CD8-positive, alpha-beta T cell (primary cell): ENCODE measurements at places on chromosomes 16 and 17.

DNA sequence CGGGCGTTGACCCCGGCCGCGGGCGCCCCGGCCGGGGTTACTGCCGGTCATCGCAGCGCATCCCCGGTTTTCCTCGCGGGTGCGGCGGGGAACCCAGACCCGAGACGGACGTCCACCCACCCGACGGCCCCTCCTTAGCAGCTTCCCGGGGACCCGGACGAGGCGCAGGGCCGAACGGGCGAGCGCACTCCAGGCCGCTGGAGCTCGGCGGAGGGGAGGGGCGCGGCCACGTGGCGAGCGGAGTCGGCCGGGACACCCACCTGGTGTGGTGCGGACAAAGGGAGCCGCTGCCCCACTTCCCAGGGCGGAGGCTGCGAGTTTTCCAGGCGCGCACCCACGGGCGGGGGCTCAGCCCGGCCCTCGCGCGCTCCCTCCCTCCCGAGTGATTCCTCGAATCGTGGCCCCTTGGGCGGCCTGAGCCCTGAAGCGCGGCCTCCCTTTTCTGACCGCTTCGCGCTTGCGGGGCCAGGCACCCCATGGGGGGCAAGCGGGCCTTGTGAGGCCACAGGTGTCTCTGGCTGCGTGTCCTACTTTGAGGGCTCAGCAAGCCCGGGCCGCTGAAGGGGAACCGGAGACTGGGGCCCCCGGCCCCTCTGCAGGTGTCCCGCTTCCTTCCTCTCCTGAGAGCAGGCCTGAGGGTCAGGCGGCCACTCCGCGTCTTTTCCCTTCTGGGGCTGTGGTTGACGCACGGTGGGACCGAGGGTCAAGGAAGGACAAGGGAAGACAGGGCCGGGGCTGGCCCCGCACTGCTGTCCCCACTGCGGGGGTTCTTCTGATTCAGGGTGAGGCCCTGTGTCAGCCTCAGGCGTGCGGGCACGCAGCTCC lies 1.1 kb upstream of the FASN start:
- peak; percentile 37 for DNase-seq

DNA sequence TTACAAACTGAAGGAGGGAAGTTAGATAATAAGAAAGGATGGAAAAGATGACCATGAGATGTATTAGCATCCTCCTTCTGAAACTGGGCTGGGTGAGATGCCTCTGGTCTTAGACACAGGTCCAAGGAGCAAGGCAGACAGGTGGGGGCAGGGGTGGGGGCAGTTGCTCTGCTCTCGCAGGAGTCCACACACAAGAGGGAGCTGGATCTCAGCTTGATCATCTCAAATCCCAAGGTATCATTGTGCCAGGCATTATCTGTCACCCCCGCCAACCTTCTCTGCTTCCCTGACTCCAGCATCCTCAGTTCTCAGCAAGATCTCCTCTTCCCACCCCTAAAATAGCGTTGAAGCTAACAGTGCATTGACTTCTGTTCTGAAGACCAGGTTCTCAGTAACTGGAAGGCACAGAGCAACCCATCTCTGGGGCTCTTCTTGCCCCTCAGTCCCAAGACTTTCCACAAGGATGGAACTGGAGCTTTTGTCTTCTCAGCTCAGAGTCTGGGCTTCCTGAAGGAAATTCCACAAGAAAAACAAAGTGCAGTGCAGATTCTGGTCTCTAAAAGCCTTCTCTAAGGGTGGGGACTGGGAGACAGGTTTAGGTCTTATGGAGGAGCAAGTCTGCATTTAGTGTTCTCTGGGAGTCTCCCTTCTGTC lies 1.6 kb downstream of the FLOT2 start:
- DNase-seq = no peak

GRCh38 chr16:25419681-25420080 lies 162.0 kb upstream of the ZKSCAN2 start:
- DNase-seq = no peak

- no peak for DNase-seq
These were observed 20.4 kb downstream of the TMC6 start for GRCh38 chr17:78107976-78108725.

DNA sequence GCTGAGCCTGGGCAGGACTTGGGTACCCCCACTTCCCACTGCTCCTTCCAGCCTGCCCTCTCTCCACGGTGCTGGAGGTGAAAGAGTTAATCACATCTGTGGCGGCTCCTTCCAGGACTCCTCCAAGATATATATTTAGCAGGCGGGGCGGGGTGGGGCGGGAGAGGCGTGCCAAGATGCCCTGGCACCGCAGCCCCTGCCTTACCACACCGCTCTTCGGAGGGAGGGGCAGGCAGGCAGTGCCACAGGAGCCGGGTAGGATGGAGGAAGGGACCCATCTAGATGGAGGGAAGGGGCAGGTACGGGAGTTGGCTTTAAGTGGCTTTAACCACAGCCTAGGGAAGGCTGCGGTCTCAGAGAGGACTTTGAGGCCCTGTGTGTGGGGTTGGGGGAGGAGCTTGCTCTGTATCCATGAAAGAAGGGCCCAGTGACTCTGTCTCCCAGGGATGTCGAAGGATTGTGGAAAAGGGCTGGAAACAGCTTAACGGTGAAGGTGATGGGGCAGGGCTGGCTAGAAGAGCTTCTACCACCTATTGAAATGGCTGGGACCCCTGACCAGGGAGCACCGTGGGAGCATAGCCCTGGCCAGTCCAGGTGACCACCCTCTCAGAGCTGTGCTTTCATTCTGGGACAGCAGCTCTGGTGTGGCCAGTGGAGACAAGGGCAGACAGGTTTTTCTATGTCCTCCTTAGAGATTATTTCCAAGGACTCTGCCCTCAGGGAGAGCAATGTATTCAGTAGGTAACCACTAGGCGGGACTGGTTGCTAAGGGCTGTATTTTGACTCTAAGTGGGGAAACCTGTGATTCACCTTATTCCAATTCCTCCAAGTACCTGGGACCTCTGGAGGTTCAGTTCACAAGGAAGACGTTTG lies 13.0 kb downstream of the GPR142 start:
- DNase-seq = no peak

DNA sequence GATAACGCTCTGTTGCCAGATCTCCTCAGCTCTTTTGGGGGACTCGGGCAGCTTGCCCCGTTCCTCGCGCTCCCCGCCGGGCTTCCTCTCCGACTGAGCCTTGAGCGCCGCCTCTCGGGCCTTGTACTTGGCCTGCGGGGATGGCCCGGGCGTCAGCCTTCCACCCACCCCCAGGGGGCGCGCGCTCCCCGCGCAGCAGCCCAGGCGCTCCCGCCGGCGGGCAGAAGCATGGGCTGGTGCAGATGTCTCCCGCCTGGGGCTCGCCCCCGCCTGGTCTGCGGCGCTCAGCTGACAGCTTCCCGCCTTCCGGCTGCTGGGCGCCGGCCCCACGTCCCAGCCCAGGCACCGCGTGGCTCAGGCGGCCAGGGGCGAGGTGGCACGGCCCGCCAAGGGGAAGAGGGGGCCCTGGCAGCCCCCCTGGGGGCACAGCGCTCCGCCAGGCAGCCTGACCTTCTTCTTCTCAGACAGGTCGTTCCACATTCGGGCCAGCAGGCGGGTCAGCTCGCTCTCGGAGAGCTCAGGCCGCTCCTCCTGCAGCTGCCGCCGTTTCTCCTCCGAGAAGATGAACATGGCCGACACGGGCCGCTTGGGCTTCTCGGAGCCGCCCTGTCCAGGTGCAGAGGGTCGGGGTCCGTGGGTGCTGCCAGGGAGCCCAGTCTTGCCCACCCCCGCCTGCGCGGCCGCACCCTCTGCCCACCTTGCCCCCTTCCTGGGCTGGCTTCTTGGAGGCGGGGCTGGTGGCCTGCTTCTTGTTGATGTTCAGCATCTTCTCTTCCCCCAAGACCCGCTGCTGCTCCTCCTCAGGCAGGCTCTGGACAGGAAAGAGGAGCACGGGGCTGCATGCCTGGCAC lies 8.9 kb downstream of the UBTF start:
- DNase-seq = peak; percentile 89

DNA sequence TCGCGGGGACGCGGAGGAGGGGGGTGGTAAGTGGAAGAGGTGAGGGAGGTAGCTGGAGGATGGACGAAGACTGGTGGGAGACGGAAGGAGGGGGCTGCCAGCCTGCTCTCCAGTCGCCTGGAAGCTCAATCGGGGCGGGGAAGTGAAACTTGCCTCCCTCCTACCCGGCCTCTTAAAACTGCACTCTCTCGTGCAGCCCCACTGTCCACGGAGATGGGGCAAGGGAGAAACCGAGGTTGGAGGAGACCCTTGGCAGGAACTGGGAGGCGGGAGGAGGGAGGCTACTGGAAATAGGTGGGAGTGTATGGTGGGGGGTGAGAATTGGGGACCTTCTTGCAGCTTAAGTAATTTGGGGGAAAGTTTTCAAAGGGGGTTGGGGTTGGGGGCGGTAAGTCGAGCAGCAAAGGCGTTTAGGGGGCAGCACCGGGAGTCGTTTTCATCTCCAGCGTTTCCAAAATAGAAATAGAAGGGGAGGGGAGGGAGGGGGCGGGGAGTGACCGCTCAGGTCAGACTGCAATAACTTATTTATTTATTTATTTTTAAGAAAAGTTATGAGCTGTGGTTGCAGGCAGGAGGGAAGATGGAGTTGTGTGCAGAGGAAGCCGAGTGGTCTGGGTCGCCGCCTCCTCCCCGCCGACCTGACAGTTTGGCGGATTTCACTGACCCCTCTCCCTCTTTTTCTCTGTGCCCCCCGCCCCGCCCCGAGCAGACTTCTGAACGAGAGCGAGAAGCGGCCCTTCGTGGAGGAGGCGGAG lies 1.4 kb downstream of the SOX9 start:
- no peak for DNase-seq

GRCh38 chr16:84178146-84178765 lies 8.6 kb downstream of the TAF1C start:
- no peak for DNase-seq

- DNase-seq = no peak
These were observed 15.3 kb downstream of the ITGAM start for GRCh38 chr16:31274831-31275816.

DNA sequence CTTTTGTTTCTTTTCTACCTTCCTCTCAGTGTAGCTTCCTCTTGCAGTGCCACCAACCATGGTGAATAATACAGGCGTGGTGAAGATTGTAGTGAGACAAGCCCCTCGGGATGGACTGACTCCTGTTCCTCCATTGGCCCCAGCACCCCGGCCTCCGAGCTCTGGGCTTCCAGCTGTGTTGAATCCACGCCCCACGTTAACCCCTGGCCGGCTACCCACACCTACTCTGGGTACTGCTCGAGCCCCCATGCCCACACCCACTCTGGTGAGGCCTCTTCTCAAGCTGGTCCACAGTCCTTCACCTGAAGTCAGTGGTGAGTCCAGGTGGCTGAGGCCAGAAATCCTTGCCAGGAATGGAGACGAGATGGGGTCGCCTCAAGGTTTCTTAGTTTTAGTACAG lies 23.9 kb downstream of the SRCAP start:
- no peak for DNase-seq

- no peak for DNase-seq
These were observed 139.5 kb downstream of the BCAS3 start for GRCh38 chr17:60817192-60817591.

GRCh38 chr17:3005696-3006095 lies 57.7 kb downstream of the OR1D5 start:
- no peak for DNase-seq

- DNase-seq = no peak
These were observed 51.2 kb downstream of the CLEC16A start for GRCh38 chr16:10995565-10995964.

GRCh38 chr17:54982399-54982798 lies 13.8 kb downstream of the STXBP4 start:
- no peak for DNase-seq

DNA sequence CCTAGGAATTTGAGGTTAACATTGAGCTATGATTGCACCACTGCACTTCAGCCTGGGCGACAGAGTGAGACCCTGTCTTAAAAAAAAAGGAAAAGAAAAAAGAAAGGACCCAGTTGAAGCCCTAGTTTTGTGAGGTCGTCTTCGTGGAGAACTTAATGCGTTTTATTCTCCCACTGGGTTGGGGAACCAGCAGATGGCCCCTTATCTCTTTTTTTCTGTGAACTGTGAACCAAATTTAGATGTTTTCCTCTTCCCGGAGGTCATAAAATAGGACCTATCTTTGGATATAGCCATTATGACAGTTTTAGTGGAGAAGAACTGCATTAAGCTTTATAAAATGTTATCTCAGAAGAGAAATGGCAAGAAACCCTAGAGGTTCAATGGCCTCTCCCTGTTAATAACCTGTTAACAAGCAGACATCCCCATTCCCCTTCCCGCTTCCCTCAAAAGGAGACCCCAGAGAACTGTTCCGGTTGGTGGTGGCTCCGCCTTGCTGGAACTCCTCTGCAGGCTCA lies 23.5 kb downstream of the KIAA0513 start:
- DNase-seq = no peak

- no peak for DNase-seq
These were observed 625.1 kb downstream of the HS3ST4 start for GRCh38 chr16:26316683-26317464.

- DNase-seq = no peak
These were observed 1.5 kb upstream of the SHISA6 start for GRCh38 chr17:11239379-11239970.

DNA sequence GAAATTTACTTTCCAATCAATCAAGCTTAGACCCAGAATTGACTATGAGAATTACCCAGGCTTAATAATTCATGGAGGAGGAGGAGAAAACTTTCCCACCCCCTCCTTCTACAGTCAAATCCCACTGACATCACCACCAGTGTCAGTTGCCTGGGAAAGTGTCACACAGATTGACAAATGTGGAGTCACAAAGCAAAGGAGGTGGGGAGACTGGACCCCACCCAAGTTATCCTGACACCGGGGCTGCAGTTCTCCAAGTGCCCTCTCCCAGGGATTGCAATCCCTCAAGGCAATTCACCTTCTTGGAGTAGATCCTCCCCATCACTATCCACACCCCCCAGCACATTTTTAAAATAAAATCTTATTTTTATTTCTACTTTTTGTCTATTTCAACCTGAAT lies 100.2 kb upstream of the CDH11 start:
- DNase-seq = no peak

- no peak for DNase-seq
These were observed 2.3 kb upstream of the BAIAP3 start for GRCh38 chr16:1330931-1331711.

GRCh38 chr17:2025220-2025621 lies at the start of gene RTN4RL1:
Gene RTN4RL1 (minus strand): TSS chr17:2025334. CDS start chr17:2024865, 469 bp downstream.
- DNase-seq = peak; percentile 46

- DNase-seq = no peak
These were observed 9.4 kb downstream of the METTL9 start for GRCh38 chr16:21608639-21609328.

GRCh38 chr17:64783556-64784352 lies 121.6 kb upstream of the SMURF2 start:
- DNase-seq = no peak

DNA sequence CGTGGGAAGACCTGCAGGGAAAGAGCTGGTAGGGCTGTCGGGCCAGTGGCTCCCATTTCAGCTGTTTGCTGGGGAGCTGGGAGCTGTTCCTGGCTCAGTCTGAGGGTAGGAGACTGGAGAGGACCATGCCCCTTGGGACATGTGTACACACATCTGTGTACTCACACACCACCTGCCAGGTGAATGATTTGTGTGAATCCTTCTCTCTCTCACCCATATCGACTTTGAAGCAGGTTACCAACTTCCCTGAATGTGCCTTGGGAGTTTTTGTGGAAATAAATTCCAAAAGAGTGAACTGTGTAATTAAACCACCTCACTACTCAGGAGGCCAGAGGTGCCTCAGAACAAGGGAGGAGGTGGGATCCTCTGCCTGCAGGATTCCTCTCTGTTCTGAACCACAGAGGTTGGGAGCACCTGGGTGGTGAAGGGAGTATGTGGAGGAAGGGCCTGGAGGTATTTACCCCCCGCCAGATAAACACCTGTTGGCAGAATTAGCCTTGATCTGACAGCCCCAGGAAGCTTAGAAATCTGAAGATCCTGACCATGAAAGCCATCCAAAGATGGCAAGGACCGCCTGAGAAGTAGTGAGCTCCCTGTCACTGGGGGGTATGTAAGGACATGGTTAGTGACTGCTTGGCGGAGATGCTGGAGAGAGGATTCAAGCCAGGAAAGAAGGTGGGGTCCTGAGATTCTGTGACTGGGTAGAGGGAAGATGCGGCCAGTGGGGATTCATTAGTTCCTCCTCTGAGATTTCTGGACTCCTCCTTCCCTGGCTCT lies 3.3 kb downstream of the ABCC3 start:
- no peak for DNase-seq
